Renal cortex interstitium (tissue), 15 donors: ENCODE measurements at places on chromosomes 2 and 18. TPM values are rescaled to one million over a fixed set of nuclear protein-coding genes. Genes with fewer than 3 reads are reported as not detected.
A peak's percentile ranks its signal among the peaks of the same experiment; 100 is the strongest.

Gene GREB1L
- 4.4 TPM for polyA plus RNA-seq

DNA sequence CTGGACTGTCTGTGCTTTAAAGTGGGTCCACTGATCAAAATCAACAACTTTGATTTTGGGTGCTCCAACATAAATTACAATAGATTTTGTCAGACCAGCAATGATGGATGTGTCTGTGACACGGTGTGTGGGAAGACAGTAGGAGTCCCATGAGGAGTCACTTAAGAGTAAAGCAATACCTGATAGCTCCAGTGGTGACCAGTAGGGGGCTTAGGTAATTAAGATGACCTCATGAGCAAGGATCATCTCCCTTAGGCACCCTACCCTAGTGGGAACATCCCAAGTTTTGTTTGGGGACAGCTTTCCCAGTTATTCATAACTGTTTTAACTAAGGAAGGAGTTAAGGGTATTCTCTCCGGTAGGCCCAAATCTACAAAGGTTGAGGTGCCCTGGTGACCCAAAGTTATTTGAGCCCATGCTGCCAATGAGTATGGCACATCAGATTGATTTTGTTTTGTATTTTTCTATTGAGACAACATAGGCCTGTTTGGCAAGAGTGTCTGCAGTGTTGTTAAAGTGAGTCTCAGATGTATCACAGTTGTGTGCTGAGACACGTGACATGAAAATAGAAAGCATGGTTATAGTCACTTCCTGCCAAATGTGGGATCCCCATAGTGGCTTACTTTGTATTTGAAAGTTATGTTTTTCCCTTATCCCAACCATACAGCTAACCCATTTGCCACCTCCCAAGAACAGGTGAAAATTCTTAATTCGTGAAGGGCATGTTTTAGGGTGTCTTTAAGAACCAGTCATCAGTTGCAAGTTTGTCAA lies 1337.6 kb upstream of the SLC39A10 start:
- DNase-seq, result no peak

- DNase-seq, result no peak
These were observed 145.0 kb downstream of the HDAC4 start for GRCh38 chr2:239255628-239256349.

GRCh38 chr2:126884861-126885750 lies 13.6 kb upstream of the TEX51 start:
- DNase-seq, result no peak

DNA sequence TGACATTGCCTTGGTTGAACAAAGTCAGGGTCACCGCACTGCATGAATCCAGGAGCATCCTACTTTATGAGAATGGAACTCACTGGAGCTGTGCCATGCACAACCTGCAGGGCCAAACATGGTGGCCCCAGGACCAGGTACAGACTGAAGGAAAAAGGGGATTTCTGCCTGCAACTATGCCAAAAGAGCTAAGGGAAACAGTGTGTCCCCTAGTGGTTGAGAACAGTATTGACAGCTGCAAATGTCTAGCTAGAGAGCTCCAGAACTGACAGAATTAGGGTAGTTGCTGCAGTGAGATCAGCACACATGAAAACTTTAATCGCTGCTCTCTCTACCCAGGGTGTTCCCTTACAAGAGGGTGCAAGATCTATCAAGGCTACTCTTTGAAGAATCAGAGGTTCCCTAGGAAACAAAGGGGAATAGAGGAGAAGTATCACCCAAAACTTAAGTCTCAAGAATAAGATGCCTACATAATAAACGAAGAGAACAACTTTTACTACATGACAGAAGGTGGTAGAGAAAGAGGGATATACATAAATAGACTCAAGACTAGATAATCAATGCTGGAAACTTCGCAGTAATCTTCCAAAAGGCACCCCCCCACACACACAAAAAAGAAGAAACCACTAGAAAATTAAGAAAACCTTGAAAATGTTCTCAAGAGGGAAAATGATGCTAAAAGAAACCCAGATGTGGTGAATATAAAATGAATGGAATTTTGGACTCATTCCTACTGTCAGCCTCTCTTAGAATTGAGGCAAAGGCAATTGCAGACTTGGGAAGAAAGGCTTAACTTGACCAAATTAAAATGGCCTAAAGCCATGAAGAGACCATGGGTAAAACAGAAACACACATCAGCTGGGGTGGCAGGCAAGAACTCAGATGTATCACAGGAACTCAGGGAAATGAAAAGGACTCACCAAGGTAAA lies 43.6 kb upstream of the IHH start:
- no peak for DNase-seq

DNA sequence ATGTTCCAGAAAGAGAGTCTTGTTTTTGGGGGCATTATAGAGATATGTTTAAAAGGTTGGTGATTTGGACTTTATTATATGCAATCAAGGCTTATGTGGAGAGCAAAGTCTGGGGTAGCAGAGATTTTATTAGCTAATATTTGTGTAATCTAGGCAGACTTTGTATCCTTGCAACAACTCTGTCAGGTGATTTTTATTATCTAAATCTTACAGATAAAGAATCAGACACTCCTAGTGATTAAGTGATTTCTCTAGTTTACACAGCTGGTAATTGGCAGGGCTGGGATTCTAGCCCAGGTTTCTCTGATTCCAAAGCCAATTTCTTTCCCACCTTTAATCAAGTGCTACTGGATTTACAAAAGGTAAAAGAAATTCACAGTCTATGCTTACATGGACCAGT lies 33.3 kb upstream of the NCK2 start:
- no peak for DNase-seq

DNA sequence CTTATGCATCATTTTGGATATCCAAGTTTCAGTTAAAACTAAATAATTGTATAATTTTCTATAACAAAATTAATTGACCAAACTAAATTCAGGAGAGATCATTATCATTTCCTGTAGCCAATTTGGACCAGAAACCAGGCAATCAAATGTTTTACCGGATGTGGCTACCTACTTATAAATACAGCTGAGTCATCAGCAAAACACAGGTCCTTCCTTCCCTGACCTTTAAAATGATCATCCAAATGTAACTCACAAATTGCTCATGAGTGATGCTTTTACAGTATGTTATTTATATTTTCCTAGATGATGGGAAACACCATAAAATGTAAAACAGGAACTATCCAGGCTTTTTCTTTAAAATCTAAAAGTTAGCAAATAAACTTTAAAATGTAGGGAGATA lies 133.7 kb downstream of the CBLN2 start:
- no peak for DNase-seq

DNA sequence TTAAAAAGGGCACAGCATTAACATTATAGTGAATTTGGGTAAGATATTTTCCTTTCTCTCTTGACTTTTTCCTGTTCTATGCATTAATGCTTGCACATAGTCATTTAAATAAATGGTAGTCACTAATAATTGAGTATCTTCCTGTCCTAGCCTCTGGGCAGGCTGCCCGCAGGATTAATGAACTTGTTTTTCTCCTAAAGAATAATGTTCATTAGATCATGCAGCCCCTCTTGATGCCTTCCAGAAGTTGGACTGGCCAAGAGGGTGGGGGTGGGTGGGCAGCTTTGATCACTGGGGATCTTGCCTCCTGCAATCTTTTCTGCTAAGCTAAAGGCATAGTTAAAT lies 514.5 kb upstream of the CDH2 start:
- no peak for DNase-seq

DNA sequence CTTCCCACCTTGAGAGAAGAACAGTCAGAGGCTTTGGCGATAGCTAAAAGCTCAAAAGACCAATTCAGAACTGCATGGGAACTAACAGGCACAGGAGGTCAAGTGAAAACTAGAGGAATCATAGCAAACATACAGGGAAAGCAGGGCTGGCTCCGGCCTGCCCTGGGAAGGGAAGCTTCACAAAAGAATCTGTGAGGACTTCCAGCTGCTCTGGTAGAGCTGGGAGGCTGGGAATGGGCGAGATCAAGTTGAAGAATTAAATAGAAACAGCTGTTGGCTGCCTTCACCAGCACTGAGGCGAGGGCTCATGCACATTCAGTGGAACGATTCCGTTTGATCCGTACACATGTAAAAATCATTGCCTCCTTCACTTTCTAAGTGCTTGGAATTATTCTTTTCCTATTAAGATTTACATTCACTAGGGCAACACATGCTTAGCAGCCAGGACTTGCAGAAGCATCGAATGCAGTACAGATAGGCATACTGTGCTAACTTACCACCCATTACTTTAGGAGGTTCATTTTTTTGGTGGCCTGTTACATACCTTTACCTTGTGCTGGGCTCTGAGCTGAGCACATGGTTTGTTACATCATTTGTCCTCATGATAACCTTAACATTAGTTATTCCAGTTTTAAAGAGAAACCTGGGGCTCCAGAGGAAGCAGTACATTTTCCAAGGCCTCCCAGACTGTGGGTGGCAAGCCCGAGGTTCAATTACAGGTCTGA lies 125.4 kb upstream of the RNF152 start:
- DNase-seq, result peak; percentile 90

DNA sequence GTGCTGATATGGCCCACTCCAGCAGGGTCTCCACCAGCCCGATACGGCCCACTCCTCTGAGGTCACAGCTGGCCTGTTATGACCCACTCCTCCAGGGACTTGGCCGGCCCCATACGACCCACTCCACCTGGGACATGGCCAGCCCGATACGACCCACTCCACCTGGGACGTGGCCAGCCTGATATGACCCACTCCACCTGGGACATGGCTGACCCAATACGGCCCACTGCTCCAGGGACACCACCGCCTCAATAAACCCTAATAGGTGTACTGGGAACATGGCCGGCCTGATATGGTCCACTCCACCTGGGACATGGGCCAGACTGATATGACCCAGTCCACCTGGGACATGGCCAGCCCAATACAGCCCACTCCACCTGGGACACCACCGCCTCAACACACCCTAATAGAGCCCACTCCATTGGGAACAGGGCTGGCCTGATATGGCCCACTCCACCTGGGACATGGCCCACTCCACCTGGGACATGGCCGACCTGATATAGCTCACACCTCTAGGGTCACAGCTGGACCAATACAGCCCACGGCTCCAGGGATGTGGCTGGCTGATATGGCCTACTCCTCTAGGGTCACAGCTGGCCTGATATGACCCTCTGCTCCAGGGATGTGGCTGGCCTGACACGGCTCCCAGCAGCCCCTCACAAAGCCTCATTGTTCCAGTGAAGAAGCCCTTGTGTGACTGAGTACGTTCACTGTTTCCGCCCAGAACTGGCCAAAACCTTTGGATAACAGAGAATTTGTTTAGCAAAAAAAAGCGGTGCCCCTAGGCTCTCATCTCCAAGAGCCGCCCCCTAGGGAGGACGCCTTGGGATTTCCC lies 245.6 kb downstream of the HDAC4 start:
- no peak for DNase-seq

GRCh38 chr18:58542426-58543159 lies 86.3 kb downstream of the ALPK2 start:
- no peak for DNase-seq

DNA sequence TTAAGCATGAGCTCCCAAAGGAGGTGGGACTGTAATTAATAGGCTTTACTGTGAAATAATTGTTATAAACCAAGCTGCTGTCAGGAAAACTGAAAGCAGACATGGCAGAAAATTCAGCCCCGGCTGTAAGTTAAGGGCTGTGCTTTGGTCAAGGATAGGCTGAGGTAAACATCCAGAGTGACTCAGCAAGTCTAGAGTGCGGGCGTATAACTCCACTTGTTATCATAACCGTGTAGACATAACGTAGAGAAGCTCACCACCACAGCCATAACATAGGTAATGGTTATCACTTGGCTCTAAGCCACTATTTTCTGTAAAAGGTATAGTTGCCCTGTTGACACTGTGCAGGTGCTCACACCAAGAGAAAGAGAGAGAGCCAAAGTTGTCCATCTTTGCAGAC lies 316.8 kb downstream of the DCDC2C start:
- no peak for DNase-seq

DNA sequence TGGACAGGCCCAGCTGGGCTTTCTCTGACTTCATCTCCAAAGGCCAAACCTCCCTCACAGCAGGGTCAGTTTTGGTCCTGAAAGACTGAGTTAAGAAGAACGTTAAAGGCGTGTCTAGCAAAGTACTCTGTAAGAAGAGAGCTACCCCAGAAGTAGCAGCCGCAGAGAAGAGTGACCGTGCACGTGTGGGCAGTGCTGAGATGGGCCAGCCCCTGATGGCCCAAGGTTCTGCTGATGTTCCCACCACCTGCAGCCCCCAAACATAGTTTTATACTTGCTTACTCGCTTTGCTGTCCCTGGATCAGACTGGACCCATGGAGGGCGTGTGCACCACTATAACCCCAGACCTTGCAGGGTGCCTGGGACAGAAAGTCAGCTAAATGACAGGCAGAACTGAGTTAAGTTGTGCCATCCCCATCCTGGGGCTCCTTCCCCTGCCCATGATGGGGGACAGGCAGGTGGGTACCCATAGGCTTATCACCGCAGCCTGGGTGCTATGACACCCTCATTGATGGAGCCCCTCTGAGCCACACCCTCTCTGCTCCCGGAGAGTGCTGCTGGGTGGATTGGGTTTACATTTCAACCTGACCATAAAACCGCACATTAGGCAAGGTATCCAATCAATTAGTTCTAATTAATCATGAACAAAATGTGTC lies 367.3 kb upstream of the HS6ST1 start:
- DNase-seq, result no peak
